SK-MEL-5 (cell line): ENCODE measurements at places on chromosomes 16 and 17.
A peak's percentile ranks its signal among the peaks of the same experiment; 100 is the strongest.

GRCh38 chr17:2954898-2955445, 108.4 kb downstream of the OR1D5 start:
- DNase-seq = peak; percentile 93

DNA sequence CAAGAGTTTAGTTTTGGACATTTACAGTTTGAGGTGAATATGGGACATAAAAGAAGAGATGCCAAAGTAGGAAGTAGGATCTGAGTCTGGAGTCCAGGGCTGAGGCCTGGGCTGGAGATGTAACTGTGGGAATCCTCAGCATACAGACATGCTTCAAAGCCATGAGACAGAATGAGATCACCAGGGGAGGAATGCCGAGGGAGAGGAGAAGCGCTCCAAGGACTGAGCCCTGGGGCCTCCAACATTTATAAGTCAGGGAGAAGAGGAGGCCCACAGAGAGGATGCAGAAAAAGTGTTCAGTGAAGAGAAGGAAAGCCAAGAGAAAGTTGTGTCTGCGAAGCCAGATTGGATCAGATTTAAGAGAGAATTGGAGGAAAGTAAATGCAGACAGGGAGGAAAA, 277.5 kb upstream of the MYOCD start:
- DNase-seq = no peak

DNA sequence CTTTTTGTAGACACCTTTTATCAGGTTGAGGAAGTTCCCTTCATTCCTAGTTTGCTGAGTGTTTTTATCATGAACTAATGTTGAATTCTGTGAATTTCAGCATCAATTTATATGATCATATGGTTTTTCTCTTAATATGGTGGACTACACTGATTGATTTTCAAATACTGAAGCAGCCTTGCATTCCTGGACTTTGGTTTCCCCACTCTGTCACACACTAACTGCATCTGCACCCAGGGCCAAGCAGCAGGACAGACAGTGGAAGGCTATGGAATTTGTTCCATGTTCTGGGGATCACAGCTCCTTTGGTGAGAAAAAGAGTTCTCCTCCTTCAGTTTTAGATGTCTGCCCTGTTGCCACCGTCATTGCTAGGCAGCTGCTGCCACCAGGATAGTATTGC, 7.8 kb downstream of the TERF2 start:
- DNase-seq = no peak

DNA sequence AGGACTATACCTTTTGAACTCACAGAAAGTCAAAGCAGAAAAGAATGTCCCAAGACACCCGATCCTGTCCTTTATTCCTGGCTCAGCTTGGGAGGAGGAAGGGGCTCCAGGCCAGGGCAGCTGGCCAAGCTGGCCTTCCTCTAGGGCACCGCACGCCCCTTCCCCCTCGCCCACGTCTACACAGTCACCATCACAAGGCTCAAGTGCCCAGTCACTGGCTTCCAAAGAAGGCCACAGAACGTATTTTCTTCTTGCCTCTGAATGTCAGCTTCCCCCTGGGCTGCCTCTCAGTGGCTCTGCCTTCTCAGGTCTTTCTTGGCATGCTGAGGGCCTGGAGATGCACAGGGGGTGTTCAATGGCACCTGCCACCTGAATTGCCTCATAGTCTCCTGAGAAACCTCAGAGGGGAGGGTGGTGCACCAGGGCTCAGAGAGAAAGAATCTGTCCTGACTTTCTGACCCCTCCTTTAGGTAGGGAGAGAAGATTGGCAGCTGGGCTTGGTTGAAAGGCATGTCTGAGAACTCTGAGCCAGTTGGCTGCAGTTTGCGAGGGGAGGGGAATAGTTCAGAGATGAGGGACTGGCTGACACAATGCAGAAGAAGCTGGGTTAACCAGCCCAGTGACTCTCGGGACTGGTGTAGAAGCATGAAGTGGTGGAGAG, 2.1 kb downstream of the DHRS11 start:
- DNase-seq = no peak

- DNase-seq = no peak
Observed at GRCh38 chr17:82566129-82566960, 46.8 kb downstream of the FOXK2 start.
